ENCODE measurements at places on chromosomes 11 and 22.

- no peak for DNase-seq
These were observed 93.1 kb upstream of the TMEM45B start for GRCh38 chr11:129722529-129722928.

DNA sequence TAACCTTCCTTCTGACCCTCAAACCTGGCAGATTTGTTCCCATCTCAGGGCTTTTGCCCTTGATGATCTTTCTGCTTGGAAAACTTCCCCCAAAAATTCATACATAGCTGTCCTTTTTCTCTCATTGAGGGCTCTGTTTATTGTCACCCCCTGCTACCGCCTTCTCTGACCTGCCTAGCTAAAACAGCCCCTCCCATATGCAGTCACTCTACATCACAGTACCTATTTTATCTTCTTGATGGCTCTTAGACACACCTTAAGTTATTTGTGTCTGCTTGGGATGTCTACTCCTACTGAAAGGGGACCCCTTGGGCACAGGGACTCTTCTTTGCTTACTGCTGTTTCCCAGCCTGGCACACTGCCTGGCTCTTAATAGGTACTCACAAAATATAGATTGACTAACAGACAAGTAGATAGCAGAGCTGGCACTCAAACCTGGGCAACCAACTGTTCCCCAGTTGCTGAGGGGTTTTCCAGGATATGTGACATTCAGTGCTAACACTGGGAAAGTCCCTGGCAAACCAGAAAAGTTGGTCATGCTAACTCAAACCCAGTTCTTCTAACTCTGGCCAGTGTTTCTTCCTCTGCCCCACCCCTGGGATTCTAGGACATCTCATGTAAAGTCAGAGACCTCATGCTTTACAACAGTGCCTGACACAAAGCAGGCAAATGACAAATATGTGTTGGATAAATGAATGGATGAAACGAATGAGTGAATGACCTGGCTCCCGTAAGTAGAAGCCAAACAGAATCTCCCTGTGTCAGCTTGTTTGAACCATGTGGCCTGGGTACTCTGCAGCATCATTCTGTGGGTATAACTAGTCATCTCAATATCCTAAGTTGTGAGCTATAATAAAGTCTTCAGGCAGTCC, 19.8 kb upstream of the FJX1 start:
- DNase-seq = no peak

DNA sequence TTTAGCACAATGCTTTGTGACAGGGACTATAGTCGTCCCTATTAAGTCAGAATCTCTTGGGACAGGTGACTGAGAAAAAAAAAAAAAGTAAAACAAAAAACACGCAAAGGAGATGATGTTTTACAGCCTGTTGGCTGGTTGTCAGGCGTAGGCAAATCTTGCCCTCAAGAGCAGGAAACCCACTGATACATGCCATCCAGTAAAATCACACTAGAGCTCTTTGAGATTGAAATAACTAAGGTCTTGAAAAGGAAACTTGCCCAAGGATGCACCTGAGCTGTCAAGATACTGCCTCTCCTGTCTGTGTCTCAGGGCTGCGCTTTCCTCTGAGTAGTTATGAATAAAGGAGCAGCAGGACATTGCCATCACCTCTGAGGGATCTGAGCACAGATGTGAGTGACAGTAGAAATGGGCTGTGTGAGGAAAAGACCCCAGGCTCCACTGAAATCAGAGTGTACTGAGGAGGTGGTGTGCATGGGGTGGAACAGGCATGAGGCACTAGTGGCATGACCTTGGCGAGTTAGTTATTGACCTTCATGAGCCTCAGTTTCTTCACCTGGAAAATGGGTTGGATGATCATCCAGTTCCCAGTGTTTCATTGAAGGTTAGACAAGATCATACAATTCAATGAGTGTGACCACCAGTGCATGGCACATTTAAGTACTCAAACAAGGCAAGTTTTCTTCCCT, 23.3 kb downstream of the MICAL2 start:
- DNase-seq = no peak

GRCh38 chr22:35393116-35394010, 6.6 kb upstream of the MCM5 start:
- no peak for DNase-seq

GRCh38 chr11:37914859-37915258, 1316.8 kb upstream of the RAG2 start:
- no peak for DNase-seq

DNA sequence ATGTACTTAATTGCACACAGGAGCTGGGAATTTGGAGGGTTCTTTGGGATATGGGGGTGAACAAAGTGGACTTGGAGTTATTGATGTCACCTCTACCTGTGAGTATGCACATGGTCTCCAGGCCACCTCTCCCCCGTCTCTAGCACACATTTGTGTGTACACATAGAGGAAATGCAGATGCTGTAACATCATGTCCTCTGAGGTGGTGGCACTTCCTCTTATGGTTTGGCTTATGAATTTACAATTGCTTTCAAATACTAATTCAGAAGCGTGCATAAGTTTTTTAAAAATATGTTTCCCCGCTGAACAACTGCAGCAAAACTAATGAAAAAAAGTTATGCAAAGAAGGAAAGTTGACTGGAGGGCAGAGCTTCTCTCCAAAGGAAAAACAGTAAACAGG, 152.0 kb upstream of the TENM4 start:
- no peak for DNase-seq

GRCh38 chr11:86664930-86665329, 7.5 kb downstream of the ME3 start:
- DNase-seq = no peak

DNA sequence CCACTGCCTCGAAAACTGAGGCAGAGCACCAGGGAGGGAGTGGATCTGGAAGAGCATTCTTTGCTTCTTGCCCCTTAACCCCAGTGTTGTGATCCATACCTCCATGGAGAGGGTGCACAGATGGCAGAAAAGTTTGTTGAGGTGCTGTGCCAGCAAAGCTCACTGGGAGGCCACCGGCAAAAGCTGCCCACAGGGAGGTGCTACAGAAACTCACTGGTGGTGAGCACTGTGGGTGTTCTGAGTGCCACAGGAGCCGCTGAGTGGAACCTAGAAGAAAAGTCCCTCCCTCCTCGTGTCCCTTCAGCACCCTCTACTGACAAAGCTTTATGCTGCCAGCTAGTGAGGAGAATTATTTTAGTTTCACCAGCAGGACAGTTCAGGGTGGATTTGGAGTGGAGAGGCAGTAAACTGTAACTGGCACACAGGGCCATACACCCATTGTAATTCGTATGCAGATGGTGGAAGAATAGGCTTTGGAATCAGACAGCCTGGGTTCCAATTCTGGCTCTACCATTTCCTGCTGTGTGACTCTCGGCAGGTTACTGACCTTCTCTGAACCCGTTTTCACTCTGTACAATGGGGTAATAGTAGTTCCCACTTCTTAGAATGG, 84.6 kb downstream of the SWAP70 start:
- no peak for DNase-seq

DNA sequence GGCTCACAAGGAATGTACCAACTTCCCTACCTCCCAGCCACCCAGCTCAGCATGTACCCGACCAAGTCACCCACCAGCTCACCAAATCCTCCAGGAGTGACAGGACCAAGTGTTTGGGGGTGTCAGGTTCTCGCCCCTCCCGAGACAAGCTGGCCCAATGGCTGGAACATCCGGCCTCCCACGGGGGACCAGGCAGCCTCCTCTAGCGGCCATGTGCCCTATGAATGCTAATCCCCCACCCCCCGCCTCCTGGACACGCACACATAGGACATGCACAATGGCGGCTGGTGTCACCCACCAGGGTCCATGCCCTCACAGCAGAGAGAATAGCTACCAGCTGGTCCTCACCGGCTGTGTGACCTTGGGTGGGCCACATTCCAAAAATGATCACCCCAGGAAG, 151.0 kb downstream of the MN1 start:
- DNase-seq = no peak

DNA sequence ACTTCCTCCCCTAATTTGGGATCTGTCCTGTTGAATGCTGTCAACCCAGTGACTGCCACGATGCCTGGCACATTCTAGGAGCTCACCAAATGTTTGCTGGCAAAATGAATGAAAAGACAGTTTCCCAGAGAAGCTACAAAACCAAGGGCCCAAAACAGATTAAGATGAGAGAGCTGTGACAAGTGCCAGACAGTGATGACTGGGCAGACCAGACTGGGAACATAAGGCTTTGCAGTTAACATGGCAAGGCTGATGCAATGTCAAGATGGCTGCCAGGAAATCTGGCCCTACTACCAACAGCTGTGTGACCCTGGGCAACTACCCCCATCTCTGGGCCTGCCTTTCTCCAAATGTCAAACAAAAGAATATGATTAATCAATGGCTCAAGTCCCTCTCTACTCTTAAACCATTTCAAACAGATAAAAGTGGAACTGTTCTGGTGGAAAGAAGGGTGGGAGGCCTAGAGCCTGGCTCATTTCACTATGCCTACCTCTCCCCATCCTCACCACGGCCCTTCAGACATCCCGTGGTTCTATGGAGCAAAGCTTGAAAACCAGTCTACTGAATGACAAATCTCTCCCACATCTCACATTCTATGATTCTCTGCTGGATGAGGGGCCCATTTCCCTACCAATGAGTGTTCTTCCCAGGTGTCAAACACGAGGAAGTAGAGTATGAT, 12.8 kb downstream of the AP1B1 start:
- no peak for DNase-seq

DNA sequence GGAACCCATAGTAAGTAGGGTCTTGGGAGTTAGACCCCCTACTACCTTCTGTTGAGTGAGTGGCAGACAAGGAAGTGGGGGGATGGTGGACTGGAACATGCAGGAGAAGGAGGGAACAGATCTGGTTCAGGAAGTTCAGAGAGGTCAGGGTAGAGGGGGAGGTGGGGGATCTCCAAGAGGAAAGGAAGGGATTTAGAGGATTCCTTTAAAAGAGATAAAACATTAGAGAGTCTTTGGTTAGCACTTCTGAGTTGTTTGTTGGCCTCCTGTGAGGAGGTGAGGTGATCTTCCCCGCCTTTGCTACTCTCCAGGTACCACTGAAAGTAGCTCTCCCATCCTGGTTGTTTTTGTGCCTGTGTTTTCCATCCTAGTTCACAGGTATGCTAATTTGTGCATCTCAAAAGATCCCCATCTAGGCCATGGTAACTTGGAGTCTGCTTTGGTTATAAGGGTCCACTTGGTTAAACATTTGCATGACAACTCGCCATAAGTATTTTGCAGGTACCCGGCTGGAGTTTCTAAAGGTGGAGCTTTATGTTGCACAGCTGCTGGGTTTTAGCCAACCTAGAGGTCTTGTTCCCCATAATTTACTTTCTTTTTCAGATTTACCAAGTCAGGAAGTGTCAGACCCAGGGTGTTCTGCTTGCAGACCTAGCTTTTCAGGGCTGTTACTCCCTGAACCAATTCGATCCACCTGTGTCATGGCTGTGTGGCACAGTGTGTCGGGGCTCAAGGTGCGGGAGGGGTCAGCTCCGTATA, 79.3 kb upstream of the SORL1 start:
- no peak for DNase-seq

DNA sequence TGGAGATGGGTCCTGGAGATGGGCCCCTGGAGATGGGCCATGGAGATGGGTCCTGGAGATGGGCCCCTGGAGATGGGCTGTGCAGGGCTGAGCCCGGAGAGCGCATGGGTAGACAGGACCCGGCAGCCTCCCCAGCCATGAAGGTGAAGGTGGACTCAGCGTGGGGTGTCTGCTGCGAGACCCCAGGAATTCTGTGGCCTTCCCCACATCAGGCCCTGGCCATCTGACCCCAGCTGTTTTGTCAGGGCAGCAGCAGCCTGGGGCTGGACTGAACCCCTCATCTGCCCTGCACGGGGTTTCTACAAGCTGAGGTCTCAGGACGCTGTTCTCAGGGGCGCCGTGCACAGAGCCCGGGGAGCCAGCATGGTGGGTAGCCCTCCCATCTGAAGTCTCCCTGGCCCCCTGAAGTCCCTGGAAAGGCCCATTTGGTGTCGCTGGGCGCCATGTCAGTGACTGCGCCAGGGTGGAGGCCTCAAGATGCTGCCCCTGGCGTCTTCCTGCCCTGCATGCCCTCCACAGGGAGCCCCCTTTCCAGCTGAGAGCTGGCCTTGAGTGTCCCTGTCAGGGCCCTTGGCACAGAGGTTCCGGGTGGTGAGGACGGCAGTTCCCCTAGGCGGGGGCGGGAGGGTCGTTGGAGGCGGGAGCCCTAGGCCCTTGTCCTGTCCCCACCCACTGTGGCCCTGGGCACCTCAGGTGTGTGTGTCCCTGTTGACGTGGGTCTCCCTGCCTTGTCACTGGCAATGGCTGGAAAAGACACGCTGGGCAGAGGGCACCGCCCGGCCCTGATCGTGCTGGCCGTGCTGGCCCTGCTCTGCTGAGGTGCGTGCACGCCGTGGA, 5.4 kb downstream of the BRSK2 start:
- DNase-seq = no peak

DNA sequence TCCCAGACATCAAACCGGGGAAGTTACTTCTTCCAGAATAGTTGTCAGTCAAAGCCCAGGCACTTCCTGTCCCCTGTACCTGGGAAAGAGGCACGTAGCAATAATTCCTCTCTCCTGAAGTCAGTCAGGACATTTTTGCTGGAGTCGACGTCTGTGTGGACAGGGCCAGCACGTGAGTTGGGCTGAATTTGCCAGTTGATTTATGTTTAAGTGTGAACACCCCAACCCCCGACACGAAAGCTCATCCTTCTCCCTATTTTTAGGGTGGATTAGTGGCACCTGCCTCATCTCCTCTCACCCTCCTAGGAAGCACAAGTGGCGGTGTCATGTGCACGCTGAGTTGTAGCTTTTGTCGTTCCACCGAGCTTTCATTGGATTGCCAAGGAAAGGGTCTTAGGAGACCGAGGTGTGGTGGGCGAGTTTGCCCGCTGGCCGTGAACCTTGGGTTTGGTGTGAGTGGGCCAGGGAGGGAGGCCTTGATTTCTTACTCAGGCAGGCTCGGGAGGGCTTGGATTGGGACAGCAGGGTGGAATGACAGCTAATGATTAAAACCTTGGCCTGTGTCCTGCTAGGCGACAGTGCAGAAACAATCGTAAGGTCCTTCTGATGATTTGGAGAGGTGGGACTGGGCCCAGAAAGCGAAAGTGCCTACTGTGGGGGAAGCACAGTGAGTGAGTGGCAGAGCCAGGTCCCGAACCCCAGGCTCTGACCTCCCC, 87.0 kb upstream of the CRYBB3 start:
- DNase-seq = no peak

- DNase-seq = no peak
These were observed 17.6 kb downstream of the RNF185 start for GRCh38 chr22:31177420-31178162.

- DNase-seq = no peak
These were observed 352.3 kb upstream of the B3GAT1 start for GRCh38 chr11:134764367-134764766.

DNA sequence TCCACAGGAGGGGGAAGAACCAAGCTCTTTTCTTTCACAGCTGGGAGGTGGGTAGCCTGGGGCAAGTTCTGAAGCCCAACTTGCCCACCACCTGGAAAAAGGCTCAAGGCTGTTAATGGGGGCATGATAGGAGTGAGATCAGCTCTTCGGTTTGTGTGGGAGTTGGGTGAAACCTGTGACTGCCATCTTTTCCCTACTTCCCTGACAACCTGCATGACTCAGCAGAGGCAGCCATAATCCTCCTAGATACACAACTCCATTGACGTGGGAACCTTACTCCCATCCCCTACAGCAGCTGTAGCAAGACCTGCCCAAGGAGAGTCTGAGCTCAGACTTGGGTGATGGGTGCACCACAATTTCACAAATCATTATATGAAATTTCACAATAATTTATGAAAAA, 13.3 kb upstream of the OOSP4B start:
- DNase-seq = no peak

Measured in stimulated activated CD8-positive, alpha-beta memory T cell treated with anti-CD3 and anti-CD28 coated beads, Interleukin-2, amount 100 ng/mL, for 1 hour (primary cell).